NCI-H510A treated with DMSO at 0.1 percent for 48 hours (cell line): ENCODE measurements at places on chromosomes 11 and 22.

DNA sequence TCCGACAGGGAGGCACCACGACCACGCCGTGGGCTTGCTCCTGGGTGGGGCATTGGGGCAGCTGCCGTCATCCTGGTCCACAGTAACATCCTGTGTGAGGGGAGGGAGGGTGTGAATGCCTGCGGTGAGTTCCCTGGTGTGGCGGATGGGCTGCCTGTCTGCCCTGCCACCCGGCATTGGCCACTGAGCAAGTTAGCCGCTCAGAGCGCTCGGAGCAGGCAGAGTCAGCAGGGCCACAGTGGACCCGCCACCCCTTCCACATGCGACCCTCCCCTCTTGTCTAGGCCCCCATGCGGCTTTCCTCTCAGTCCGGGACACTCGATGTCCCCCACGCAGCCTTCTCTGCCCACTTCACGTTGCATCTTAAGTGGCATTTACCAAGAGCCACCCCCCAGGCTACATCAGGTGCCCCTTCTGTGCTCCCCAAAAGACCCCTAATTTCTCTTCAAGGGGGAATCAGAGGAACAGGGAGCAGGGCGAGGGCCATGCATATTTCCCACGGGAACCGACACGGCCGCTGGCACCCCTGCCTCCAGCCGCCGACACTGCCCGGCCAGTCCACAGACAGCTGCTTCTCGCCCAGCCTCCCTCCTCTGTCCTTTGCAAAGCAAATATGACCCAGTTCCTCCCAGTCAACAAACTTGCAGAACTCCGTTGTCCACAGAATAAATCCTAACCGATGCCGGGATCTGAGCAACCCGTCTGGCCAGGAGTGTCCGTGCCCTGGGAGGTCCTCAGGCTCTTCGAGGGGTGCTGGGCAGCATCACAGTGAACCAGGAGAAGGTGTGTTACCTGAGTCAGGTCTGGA is 1482.1 kb downstream of the TBC1D22A start:
- no peak for DNase-seq

DNA sequence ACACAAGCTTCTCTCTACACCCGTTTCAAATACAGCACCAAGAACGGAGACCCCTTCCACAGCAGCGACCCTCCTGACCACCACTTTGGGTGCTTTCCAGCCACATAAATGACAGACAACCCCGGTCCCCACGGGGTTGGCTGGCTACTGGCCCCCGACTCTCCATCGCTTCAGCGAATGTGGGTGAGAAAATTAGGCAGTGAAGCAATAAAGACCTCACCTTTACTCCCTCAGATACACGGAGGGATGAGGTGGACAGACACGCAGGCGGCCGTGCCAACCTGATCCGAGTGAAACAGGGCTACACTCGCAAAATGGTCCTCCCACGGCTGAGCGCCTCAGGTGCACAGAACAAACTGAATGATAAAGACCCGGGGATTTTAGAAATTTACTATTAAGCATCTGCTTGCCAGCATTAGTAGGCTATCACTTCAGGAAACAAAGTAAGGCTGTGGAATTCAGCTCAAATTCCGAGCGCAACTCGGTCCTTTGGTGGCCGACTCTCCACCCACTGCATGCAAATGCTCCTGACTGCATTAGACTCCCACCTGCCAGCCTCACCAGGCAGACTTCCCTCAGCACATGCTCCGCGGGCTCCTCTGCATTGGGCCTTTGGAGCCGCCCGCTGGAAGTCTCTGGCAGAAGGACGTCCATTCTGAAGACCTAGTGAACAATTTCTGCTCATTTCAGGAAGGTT is 12.8 kb upstream of the EFCAB6 start:
- no peak for DNase-seq

- no peak for DNase-seq
Measured at GRCh38 chr22:44879301-44879680, 126.9 kb downstream of the ARHGAP8 start.

GRCh38 chr11:62505059-62505439 is 41.6 kb downstream of the AHNAK start:
- DNase-seq: no peak

DNA sequence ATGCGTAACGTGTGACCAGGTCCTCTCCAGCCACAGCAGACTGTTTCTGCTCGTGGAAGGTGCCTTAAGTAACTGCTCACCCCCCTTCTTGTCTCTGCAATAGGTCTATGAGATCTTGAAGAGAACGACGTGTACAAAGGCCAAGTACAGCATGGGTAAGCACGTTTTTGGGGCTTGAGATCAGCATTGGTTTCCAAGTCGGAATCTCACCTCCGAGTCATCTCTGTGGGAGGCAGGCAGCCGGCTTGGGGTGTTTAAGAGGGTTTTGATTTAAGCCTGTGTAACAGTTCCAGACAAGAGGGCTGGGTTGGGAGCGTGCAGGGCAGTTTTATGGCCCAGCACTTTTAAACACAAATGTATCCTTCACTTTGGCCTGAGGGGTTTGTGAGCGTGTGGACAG is 30.1 kb downstream of the ANO1 start:
- DNase-seq: no peak

DNA sequence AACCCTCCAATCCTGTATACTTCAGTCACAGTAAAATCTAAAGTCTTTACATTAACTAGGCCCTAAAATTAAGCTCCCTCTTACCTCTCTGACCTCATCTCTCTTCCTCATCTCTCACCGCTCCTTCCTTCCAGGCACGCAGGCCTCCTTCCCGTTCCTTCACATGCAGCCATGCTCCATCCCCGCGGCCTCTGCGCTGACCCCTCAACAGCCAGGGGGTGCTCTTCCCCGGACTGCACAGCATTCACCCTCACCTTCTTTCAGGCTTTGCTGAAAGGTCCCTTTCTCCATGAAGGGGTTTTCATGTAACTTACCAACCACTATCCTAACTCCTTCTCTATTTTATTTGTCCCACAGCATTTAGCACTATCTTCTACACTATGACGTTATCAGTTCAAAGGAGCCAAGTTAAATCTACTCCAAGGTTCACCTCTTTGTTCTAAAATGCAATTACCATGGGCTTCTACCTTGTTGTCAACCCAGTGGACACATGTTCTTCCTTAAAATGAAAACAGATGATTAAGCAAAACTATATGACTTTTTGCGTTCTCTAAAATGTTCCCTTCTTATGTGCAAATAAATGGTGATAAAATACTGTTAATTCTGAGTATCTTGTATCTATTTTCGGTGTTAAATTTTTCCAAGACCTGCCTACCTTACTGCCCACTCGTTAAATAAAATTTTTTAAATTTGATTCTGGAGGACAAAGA is 57.8 kb upstream of the APOA1 start:
- DNase-seq: no peak
